ENCODE measurements at places on chromosomes 5 and 9. TPM values are rescaled to one million over a fixed set of nuclear protein-coding genes. Genes with fewer than 3 reads are reported as not detected.

Gene FRMD3
- 6.2 TPM for total RNA-seq

Gene PROB1
- total RNA-seq: 0.22 TPM

Gene NDFIP1
- 53.6 TPM for total RNA-seq

Gene KLF4
- 25.3 TPM for total RNA-seq

Gene LTC4S
- total RNA-seq: 0.32 TPM

Gene MOB3B
- 8.6 TPM for total RNA-seq

Gene PRRC1
- total RNA-seq: 37.1 TPM

Gene AIF1L
- 1.7 TPM for total RNA-seq

Gene ZNF300
- 2.0 TPM for total RNA-seq

Gene LRRC70
- total RNA-seq: 0.32 TPM

Gene GFI1B
- total RNA-seq: not detected

Gene BASP1
- total RNA-seq: 273 TPM

Gene STKLD1
- 0.68 TPM for total RNA-seq

Gene MUSK
- not detected for total RNA-seq

Measured in A549 treated with GW870086 at 1 μM for 4 hours (cell line).